Cardiac ventricle fibroblast (primary cell): ENCODE measurements at places on chromosomes 2 and 18. TPM values are rescaled to one million over a fixed set of nuclear protein-coding genes. Genes with fewer than 3 reads are reported as not detected.

POTEJ gene
- total RNA-seq = not detected in 2 replicates

PELI1 gene
- 5.7 and 6.4 TPM in 2 replicates for total RNA-seq

KIF1A gene
- not detected in 2 replicates for total RNA-seq

DSEL gene
- total RNA-seq = 35.2 and 38.1 TPM in 2 replicates

VWC2L gene
- total RNA-seq = 0.10 TPM in 1 of 2 replicates, not detected in the other

DYTN gene
- total RNA-seq = not detected in 2 replicates

BOLL gene
- total RNA-seq = not detected in 2 replicates

ST6GAL2 gene
- 2.7 and 4.7 TPM in 2 replicates for total RNA-seq

MAP3K19 gene
- not detected in 2 replicates for total RNA-seq

VAMP8 gene
- total RNA-seq = 8.3 TPM in 1 of 2 replicates, not detected in the other

PLGLB1 gene
- total RNA-seq = 0.25 and 2.0 TPM in 2 replicates

CXCR2 gene
- total RNA-seq = not detected in 2 replicates

GRHL1 gene
- not detected in 2 replicates for total RNA-seq

ZSWIM2 gene
- not detected in 2 replicates for total RNA-seq

PDIA6 gene
- 250 and 275 TPM in 2 replicates for total RNA-seq

PFN4 gene
- total RNA-seq = 0.69 TPM in 1 of 2 replicates, not detected in the other

G6PC2 gene
- total RNA-seq = not detected in 2 replicates

SCYGR4 gene
- not detected in 2 replicates for total RNA-seq

KCNJ13 gene
- not detected in 2 replicates for total RNA-seq

NETO1 gene
- total RNA-seq = not detected in 2 replicates

DOK6 gene
- 0.98 and 1.00 TPM in 2 replicates for total RNA-seq

MEP1B gene
- not detected in 2 replicates for total RNA-seq

CNDP2 gene
- total RNA-seq = 53.1 and 69.1 TPM in 2 replicates

ALKAL2 gene
- not detected in 2 replicates for total RNA-seq

RUFY4 gene
- not detected in 2 replicates for total RNA-seq

TCF7L1 gene
- 6.7 and 6.8 TPM in 2 replicates for total RNA-seq

ANKRD30BL gene
- not detected in 2 replicates for total RNA-seq

SLC23A3 gene
- total RNA-seq = 0.25 and 0.44 TPM in 2 replicates

SERPINB13 gene
- total RNA-seq = not detected in 2 replicates

ANXA4 gene
- total RNA-seq = 32.9 and 36.9 TPM in 2 replicates

SPC25 gene
- total RNA-seq = 0.44 TPM in 1 of 2 replicates, not detected in the other
